ENCODE measurements at places on chromosomes 13 and 19.

DNA sequence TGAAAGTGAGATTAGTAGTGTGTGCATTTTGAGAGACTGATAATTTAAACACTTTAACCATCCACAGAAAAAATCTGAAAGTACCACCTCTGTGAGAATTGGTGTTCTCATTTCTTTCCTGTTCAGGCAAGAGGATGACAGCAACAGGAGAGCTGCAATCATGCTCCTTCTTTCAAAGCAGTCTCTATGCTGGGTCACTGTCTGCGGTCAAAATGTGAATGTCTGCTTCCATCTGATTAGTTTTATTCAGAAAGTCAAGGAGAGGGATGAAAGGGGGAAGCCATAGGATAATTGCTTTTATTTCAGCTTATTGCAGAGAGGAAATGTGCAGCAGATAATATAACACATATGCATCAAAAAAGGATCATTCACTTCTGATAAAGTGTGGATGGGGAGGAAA is 314.0 kb upstream of the GPC6 start:
- no peak overlapping the region for H3K4me3 ChIP-seq
- no peak for DNase-seq
- H3K27me3 ChIP-seq, result no peaks in the 10 kb centered on the region
- no peaks in the 10 kb centered on the region for H3K36me3 ChIP-seq

GRCh38 chr19:29923653-29924052 is 18.4 kb upstream of the URI1 start:
- H3K36me3 ChIP-seq, result no peaks in the 10 kb centered on the region
- no peak for DNase-seq
- H3K27ac ChIP-seq, result no peak overlapping the region
- H3K4me3 ChIP-seq, result no peak overlapping the region
- H3K27me3 ChIP-seq, result no peaks in the 10 kb centered on the region

GRCh38 chr19:47430041-47430802 is 10.9 kb upstream of the MEIS3 start:
- H3K36me3 ChIP-seq, result no peaks in the 10 kb centered on the region
- peaks cover 14% of the 10 kb centered on the region for H3K4me1 ChIP-seq
- peak overlapping the region; percentile 5 for H3K4me3 ChIP-seq
- H3K27me3 ChIP-seq, result peaks cover 30% of the 10 kb centered on the region
- H3K27ac ChIP-seq, result no peak overlapping the region
- peak; percentile 80 for DNase-seq

GRCh38 chr19:55423225-55424005 is 15.8 kb upstream of the UBE2S start:
- H3K4me1 ChIP-seq, result no peaks in the 10 kb centered on the region
- no peaks in the 10 kb centered on the region for H3K36me3 ChIP-seq
- no peak overlapping the region for H3K4me3 ChIP-seq
- no peak overlapping the region for H3K27ac ChIP-seq
- peaks cover 21% of the 10 kb centered on the region for H3K27me3 ChIP-seq
- DNase-seq, result no peak

GRCh38 chr19:16671652-16672274 is 10.8 kb downstream of the TMEM38A start:
- H3K36me3 ChIP-seq, result no peaks in the 10 kb centered on the region
- no peak for DNase-seq
- no peak overlapping the region for H3K27ac ChIP-seq
- H3K27me3 ChIP-seq, result no peaks in the 10 kb centered on the region
- no peaks in the 10 kb centered on the region for H3K4me1 ChIP-seq

- no peak within 1 kb of the TSS for H3K27ac ChIP-seq
- H3K4me3 ChIP-seq, result peak within 1 kb of the TSS; percentile 75
Observed at GRCh38 chr13:97221989-97222700, at the start of gene MBNL2. MBNL2 (plus strand) TSS chr13:97222333; CDS start chr13:97276236, 53,903 bp downstream.

- H3K4me3 ChIP-seq, result peak overlapping the region; percentile 96
- H3K36me3 ChIP-seq, result no peaks in the 10 kb centered on the region
- DNase-seq, result peak; percentile 35
- peaks cover 4% of the 10 kb centered on the region for H3K27me3 ChIP-seq
Observed at GRCh38 chr19:4911314-4911713, 2.0 kb downstream of the UHRF1 start.

GRCh38 chr13:46598140-46598819 is 45.3 kb downstream of the LRCH1 start:
- DNase-seq, result no peak
- H3K27ac ChIP-seq, result no peak overlapping the region
- no peaks in the 10 kb centered on the region for H3K36me3 ChIP-seq
- H3K4me3 ChIP-seq, result no peak overlapping the region
- H3K27me3 ChIP-seq, result no peaks in the 10 kb centered on the region

DNA sequence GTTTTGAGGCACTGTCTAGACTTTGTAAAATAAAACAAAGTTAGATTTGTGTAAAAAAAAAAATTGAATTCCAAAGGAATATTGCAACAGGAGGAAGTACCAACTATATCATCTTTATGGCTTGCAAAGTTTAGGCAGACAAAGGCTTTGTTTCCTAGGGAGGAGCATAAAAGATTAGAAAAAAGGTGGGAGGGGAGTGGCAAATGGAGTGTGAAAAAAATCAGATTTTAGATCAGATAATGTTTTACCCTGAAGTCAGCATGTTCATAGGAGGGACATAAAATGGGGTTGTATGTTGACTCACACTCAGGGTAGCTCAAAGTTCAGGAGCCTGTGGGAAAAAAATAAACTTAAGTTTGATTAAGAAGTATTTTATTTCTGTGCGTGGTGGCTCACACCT is 3.7 kb downstream of the ZNF85 start:
- DNase-seq, result no peak
- no peaks in the 10 kb centered on the region for H3K36me3 ChIP-seq
- no peak overlapping the region for H3K27ac ChIP-seq
- peaks cover 11% of the 10 kb centered on the region for H3K4me1 ChIP-seq

- H3K36me3 ChIP-seq, result no peaks in the 10 kb centered on the region
- no peaks in the 10 kb centered on the region for H3K4me1 ChIP-seq
- no peak for DNase-seq
Observed at GRCh38 chr19:23993440-23993839, 78.8 kb downstream of the ZNF726 start.

GRCh38 chr19:30692879-30693503 is 320.8 kb downstream of the ZNF536 start:
- no peak overlapping the region for H3K4me3 ChIP-seq
- H3K27ac ChIP-seq, result no peak overlapping the region
- H3K36me3 ChIP-seq, result no peaks in the 10 kb centered on the region
- peaks cover 27% of the 10 kb centered on the region for H3K4me1 ChIP-seq
- peaks cover 10% of the 10 kb centered on the region for H3K27me3 ChIP-seq
- DNase-seq, result no peak

DNA sequence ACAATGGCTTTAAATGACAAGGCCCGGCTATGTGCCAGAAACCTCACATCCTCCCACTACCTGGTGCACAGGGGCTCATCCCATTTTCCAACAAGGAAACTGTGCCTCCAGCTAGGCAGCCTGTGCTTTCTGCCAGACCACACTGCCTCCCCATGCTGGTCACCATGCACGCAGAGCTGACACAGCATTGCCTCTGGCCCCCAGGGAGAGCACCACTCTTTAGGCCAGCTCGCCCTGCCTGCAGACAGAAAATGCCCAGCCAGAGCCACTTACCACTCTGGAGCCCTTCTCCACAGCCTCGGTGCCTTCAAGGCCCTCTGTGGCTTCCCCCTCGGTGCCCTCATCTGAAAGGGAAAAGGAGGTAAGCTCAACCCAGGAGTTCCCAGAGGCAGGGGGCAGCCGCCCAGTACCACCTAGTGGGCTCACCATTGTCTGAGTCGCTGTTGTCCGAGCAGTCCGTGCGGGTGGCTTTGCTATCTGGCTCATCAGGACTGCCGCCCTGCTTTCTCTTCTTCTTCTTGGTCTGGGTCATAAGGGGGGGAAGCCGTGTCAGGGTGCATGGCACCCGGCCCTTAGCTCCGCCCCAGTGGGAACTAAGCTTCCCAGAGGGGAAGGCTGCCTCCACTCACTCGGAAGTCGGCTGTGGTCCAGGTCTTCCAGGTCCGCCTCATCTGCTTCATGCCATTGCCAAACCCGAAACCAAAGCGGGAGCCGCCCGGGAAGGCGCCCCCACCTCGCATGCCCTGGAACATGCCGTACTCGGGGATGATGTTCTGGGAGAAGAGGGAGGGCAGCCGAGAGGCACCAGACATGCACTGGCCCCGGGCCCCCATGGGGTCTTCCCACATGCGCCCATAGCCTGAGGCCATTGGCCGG is 18.0 kb downstream of the AKAP8L start:
- H3K27me3 ChIP-seq, result no peaks in the 10 kb centered on the region
- H3K27ac ChIP-seq, result no peak overlapping the region
- DNase-seq, result no peak
- peaks cover 10% of the 10 kb centered on the region for H3K4me1 ChIP-seq

- DNase-seq, result peak; percentile 79
- no peak overlapping the region for H3K27ac ChIP-seq
- peaks cover 59% of the 10 kb centered on the region for H3K4me1 ChIP-seq
- peak overlapping the region; percentile 24 for H3K4me3 ChIP-seq
- no peaks in the 10 kb centered on the region for H3K27me3 ChIP-seq
Observed at GRCh38 chr13:75195495-75196146, 286.3 kb downstream of the TBC1D4 start.

DNA sequence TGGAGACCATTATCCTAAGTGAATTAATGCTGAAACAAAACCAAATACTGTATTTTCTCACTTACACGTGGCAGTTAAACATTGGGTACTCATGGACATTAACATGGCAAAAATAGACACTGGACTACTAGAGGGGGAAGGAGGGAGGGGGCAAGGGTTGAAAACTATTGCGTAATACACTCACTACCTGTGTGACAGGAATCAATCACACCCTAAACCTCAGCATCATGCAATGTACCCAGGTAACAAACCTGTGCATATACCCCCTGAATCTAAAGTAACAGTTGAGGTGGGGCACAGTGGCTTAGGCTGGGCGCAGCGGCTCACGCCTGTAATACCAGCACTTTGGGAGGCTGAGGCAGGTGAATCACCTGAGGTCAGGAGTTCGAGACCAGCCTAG is 207.0 kb downstream of the TDRD3 start:
- no peak overlapping the region for H3K4me3 ChIP-seq
- no peak overlapping the region for H3K27ac ChIP-seq
- DNase-seq, result no peak
- H3K4me1 ChIP-seq, result no peaks in the 10 kb centered on the region

GRCh38 chr13:21336609-21337349 is 122.3 kb downstream of the ZDHHC20 start:
- no peak overlapping the region for H3K4me3 ChIP-seq
- DNase-seq, result peak; percentile 12
- peaks cover 10% of the 10 kb centered on the region for H3K4me1 ChIP-seq

Measured in neural progenitor cell (in vitro differentiated cells).